NCI-H2081 treated with DMSO at 0.1 percent for 48 hours (cell line): ENCODE measurements at places on chromosomes 11 and 22.

DNA sequence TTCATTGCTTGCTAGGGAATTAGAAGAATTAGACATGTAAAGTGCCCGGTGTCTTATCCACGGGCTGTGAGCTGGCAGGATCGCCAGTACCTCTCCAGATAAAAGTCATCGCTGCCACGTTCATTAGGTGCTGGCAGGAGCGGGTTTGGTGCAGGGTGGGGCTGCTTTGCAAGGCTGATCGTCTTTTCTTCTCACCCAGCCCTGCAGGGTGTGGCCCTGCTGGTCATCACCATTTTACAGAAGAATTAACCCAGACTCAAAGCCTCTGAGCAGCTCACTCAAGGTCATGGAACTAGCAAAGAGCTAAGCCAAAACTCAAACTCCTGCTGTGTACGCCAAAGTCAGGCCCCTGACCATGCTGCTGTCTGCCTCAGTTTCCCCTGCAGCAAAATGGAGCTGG, 6.1 kb upstream of the FGF4 start:
- no peak for DNase-seq

- no peak for DNase-seq
These were observed 13.2 kb upstream of the OR56A3 start for GRCh38 chr11:5928811-5929210.

GRCh38 chr11:2909133-2909902, 19.9 kb downstream of the PHLDA2 start:
- DNase-seq, result no peak

DNA sequence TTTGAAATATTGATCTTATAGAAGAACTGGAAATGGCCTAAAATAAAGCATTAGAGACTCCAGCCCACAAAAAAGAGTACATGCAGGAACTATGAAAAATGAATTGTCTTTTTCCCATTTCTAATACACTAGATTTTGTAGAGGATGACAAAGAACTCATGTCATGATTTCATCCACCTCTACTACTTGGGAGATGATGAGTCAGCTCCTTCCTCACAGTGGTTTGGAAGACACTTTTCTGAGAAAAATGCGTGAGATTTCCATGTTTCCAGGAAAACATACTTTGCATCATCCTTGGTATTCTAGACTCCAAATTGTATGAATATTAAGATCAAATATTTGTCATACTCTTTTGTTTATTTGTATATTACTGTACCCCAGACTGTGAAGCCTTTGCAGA, 500.5 kb downstream of the FAM181B start:
- no peak for DNase-seq

GRCh38 chr22:49148895-49149418, 678.7 kb downstream of the BRD1 start:
- DNase-seq, result no peak

GRCh38 chr11:83002053-83002452, 69.6 kb downstream of the RAB30 start:
- no peak for DNase-seq

- no peak for DNase-seq
These were observed 1286.7 kb downstream of the TBC1D22A start for GRCh38 chr22:48049116-48049515.

- DNase-seq, result no peak
These were observed 2.1 kb downstream of the UBE2L3 start for GRCh38 chr22:21569459-21570170.

GRCh38 chr22:23763579-23763945, 772 bp downstream of the C22orf15 start:
- no peak for DNase-seq

- DNase-seq, result no peak
These were observed 27.2 kb downstream of the MMP10 start for GRCh38 chr11:102753267-102753666.

DNA sequence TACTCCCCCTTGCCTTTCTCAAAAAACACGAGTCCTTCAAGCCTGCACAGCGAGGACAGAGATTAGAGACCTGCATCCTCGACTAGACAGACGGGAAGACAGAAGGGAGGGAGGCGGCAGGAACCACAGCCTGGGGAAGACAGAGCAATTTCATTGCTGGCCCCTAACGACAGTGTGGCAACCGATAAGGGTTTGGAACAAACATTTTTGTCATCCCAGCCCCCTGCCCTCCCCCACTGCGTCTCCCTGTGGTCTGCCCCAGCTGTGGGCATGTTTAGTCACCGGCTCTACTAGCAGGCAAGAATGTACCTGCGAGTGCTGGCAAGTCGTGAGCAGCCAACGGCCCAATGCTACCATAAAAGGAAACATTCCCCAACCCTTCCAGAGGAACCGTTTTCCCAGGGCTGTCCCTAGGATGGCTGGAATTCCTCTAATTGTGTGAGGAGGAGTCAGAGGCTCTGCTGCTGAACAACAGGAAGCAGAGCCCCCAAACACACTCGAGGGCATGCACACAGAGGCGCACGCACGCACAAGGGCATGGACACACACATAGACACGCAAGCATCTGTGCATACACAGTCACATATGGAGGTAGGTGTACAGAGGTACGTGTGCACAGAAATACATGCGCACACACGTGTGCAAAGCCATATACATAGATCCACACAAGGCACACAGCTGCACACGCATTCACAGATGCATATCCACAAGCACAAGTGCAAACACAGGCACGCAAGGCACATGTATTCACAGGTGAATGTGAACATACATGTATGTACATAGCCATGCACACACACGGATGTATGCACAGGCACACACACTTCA, 58.3 kb downstream of the MYH9 start:
- DNase-seq, result no peak

GRCh38 chr11:46006418-46007070, 84.1 kb downstream of the LARGE2 start:
- peak; percentile 41 for DNase-seq

- DNase-seq, result no peak
These were observed 50.8 kb downstream of the TRMU start for GRCh38 chr22:46386312-46386711.

DNA sequence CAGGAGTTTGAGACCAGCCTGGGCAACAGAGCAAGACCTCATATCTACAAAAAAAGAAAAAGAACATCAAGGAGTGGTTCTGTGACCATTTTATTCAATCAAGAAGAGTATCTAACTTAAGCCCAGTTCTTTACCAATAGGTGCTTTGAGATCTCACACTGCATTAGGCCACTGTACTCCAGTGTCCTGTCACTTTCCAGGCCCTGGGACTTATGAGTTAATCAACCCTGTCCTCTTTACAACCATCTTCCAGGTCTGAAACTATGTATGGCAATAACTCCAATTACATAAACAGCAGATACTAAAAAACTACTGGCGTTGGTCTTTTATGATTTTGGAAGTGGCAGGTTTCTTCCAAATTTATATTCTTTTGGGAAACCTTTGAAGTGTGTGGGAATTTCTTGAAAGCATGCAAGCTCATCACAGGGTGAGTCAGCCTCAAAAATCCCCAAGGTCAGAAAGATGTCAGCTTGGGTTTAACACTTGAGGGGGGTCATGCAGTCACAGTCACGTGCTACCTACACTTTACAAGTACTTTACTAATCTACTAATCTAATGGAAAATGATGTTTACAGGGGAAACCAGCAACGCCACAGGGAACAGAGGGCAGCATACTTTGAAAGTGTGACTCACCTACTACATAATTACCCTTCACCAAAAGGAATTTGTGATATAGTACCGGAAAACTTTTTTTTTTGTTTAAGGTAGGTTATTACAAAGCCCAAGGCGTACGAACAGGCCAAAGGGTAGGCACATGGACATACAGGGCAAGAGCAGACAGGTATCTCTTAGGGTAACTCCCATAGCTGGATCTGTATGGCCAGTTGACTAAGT, 15.6 kb downstream of the PISD start:
- no peak for DNase-seq

DNA sequence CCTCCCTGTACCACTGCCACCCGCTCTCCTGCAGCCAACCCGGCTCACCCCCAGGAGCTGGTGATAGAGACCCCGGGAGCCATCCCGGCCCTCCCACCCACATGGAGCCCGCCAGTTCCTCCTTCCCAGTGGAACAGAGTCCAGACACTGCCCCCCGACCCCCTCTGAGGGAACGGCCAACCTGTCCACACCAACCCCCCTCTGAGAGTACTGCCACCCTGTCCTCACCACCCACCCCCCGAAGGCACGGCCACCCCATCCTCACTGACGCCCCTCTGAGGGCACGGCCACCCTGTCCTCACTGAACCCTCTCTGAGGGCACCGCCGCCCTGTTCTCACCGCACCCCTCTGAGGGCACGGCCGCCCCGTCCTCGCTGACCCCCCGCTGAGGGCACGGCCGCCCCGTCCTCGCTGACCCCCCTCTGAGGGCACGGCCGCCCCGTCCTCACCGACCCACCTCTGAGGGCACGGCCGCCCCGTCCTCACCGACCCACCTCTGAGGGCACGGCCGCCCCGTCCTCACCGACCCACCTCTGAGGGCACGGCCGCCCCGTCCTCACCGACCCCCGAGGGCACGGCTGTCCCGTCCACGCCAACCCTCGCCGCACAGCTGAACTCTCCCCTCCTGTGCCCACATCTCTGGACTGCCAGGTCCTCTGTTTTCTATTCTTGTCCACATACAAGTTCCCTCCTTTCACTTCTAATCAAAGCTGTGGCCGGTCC, 18.0 kb downstream of the TOLLIP start:
- DNase-seq, result no peak

DNA sequence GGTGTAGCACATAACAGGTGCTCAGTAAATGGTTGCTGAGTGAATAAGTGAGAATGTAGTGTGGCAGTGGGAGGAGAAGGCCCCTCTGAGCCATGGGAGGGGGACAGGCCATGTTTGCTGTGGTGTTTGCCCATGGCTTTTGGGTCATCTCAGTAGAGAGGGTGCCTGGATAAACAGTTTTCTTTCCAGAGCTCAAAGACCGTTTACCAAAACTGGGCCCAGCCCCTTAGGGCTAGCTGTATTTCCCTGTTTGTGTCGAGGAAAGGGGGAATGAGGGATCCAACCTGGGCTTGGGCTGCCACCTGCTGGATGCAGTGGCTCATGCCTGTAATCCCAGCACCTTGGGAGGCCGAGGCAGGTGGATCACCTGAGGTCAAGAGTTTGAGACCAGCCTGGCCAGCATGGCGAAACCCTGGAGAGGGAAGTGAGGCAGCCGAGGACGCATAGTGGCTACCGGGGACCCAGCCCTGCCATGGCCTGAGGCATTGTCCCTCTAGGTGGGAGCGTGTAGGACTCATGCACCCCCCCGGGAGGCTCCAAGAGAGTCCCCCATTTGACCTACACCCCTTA, 8.7 kb upstream of the LTO1 start:
- DNase-seq, result no peak

- DNase-seq, result no peak
These were observed 178.4 kb upstream of the E2F8 start for GRCh38 chr11:19419021-19419750.

DNA sequence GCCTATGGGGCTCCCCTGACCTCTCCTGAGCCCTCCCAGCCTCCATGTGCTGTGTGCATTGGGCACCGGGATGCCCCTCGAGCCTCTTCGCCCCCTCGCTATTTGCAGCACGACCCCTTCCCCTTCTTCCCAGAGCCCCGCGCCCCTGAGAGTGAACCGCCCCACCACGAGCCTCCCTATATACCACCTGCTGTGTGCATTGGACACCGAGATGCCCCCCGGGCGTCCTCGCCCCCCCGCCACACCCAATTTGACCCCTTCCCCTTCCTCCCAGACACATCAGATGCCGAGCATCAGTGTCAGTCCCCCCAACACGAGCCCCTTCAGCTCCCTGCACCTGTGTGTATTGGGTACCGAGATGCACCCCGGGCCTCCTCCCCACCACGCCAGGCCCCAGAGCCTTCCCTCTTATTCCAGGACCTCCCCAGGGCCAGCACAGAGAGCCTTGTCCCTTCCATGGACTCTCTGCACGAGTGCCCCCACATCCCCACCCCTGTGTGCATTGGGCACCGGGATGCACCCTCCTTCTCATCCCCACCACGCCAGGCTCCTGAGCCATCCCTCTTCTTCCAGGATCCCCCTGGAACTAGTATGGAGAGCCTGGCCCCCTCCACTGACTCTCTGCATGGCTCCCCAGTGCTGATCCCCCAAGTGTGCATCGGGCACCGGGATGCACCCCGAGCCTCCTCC, 28.8 kb downstream of the TRIOBP start:
- no peak for DNase-seq

DNA sequence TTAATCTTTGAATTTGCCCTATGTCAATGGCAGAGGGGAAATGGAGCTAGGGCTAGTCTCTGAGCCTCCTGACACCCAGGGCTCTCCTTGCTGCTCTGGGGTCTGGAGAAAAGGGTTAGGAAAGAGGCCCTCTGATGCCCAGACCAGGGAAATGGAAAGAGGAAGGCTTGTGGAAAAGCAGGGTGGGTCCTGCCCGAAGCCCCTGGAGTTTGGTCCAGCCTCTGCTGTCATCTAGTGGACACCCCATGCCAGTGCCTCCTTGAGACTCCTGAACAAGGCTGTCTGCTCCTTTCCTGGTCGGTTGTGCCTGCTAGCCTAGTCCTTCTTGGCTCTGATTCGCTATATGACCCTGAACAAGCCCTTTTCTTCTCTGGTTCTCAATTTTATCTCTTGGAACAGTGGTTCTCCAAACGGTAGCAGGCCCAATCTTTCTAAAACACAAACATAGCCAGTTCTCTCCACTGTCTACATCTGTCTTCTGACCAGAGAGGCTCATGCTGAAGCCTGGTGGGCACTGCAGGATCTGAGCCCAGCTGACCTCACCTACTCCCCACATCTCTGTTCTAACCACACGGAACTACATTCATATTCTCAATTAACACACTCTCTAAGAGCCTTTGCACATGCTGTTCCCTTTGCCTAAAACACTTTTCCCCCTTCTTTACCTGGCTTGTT, 8.8 kb upstream of the PLA2G3 start:
- no peak for DNase-seq

DNA sequence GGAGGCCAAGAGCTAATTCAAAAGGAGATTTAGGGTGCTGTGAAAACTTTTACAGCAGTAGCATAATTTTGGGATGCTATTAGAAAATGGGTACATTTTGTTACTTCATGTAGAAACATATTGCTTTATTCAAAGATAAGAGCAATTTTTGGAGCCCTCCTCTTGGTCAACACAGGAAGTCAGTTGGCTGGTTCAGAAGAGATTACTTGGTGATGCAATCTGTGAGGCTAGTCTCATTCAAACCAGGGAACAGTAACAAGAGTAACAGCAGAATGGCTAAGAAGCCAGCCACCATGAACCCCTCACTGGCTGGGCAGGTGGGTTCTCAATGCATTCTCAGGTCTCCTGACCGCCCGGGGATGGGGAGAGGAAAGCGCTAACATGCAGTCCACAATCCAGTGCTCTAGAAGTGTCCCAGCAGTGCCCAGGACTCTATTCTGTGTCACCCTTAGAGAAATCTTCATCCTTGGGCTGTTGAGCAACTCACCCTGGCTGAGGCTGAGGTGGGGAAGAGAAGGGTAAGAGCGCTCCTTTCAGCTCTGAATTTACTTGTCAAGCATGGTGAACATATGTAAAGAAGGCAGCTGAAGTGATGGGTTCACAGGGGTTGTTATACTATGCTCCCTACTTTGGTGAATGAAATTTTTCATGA, 262.2 kb upstream of the UBASH3B start:
- DNase-seq, result no peak
